ENCODE measurements at places on chromosomes 13 and 19.

- no peak for DNase-seq
Measured at GRCh38 chr13:111161601-111162600, 46.8 kb downstream of the ARHGEF7 start.

- DNase-seq: no peak
Measured at GRCh38 chr13:41995946-41996345, 35.0 kb upstream of the VWA8 start.

DNA sequence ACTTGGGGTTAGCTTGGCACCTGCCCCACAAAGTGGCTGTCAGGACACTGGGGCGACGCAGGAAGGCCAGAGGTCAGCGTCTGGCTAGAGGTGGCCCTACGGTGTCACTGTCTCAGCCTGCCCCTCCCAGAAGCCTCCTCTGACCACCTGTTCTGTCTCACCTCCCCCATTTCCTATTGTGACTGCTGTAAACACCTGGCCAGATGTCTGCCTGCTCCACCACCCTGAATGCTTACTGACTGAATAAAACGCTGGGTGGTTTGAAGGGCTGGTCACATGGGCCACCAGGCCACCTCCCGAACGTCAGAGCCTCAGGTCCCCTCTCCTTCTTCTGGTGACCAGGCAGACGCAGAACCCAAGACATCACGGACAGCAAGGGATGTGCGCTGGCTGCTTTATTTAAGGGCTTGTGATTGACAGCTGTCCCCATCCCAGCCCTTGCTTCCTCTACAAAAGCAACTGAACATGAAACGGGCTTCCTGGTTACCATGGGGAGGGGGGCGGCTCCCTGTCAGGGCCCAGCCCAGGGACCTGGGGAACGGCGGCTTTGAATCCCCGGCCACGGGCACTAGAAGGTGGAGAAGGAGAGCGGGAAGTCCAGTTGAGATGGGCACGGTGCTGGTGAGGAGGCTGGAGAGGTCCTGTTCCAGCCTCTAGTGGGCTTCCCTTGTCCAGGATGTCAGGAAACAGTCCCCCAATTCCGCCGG lies 6.2 kb downstream of the ELOF1 start:
- no peak for DNase-seq

DNA sequence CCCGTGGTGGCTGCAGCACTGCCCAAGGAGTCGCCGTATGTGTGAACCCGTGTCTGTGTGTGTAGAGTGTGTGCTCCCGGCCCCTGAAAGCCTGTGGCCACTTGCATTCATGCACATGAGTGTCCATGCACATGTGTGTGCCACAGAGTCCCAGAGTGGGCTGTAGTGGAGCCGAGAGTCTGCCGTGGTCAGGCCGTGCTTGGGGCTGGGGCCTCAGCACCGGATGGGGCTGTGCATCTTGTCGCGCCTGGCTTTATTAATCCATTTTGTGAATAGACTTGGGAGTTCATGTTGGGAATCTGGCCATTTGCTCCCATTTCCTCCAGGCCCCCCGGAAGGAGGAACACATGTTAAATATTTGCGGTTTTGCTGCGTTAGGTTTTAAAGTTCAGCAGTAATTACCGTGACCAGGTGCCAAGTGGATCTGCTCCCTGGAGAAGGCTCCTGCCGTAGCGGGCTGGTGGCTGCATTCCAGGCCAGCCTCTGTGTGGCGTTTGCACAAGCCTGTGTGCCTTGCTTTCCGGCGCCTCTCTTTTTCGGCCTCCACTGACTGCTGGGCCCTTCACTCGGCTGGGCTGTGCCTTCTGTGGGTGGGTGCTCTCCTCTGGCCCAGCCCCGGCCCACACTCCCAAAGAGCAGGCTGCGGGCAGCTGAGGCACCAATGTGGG lies 69.2 kb upstream of the KCTD15 start:
- no peak for DNase-seq

DNA sequence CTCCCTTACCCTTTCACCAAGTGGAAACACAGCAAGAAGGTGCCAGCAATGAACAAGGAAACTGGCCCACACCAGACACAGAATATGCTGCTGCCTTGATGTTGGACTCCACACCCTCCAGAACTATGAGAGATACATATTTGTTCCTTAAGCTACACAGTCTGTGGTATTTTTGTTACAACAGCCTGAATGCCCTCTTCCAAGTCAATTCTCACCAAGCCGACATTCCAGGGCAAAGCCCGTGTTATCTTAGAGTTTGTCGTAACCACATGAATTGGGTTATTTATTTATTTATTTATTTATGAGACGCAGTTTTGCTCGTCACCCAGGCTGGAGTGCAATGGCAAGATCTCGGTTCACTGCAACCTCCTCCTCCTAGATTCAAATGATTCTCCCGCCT lies 14.9 kb downstream of the FGF21 start:
- no peak for DNase-seq

- no peak for DNase-seq
Measured at GRCh38 chr13:113763254-113763653, 4.2 kb downstream of the TMEM255B start.
